ENCODE measurements at places on chromosomes 7 and 10.

- no peak for DNase-seq
Measured at GRCh38 chr10:117553142-117553814, 10.7 kb downstream of the EMX2 start.

DNA sequence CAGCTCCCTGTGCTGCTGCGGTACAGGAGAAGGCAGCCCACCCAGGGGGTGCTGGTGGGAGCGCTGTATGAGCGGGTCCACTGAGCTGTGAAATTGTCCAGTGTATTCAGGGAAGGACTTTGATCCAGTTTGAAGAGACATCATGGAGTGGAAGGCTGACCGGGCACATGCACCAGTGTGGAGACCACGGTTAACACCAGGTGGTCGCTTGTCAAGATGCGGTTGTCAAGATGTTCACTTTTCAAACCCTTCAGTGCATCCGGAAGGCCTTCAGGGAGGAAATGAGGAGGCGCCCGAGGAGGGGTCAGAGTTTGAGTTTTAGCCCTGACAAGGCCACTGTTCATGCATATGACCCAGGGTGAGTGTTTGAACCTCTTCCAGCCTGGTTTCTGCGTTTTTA is 6.1 kb downstream of the DOCK1 start:
- no peak for DNase-seq

DNA sequence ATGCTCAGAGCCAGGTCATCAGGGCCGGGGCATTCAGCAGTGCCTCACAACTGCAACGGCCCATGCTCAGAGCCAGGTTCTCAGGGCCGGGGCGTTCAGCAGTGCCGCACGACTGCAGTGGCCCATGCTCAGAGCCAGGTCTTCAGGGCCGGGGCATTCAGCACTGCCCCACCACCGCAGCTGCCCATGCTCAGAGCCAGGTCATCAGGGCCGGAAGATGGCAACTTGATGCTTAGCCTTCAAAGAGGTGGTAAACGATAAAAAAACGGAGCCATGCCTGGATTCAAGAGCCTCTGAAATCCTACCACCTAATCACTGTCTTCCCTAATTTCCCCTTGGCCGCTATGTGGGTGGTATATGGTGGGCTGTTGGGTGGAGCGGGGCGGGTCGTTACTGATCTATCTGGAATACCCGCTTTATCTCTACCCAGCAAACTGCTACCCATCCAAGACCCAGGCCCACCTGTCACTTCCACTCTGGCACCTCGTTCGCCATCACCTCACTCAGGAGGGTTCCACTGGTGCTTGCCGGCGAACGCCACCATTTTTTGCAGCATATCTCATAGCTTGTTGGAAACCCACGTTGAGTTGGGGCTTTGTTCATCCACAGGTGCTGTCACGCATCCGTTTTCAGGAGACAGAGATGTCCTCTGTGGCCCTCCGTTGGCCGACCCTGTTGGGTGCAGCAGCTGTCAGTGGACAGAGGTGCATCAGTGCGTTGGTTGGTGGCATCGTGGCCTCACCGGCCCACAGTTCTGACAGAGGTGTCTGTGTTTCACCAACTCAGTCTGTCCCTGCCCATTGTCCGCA is 221.1 kb downstream of the EBF3 start:
- DNase-seq: no peak

DNA sequence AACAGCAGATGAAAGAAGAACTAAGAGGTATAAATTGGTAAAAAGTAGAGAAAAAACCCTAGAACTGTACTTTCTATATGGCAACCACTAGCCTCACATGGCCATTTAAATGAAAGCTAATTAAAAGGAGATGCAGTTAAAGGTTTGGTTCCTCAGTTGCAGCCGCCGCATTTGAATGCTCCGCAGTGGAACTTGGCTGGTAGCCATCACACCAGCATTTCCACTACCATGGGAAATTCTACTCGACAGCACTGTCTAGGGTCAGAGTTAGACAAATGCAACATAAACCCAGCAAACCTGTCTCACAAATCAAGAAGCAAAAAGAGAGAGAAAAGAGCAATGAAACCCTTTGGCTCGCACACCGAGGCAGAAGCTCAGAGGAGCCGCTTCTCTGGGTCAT is 29.7 kb downstream of the VIPR2 start:
- no peak for DNase-seq

DNA sequence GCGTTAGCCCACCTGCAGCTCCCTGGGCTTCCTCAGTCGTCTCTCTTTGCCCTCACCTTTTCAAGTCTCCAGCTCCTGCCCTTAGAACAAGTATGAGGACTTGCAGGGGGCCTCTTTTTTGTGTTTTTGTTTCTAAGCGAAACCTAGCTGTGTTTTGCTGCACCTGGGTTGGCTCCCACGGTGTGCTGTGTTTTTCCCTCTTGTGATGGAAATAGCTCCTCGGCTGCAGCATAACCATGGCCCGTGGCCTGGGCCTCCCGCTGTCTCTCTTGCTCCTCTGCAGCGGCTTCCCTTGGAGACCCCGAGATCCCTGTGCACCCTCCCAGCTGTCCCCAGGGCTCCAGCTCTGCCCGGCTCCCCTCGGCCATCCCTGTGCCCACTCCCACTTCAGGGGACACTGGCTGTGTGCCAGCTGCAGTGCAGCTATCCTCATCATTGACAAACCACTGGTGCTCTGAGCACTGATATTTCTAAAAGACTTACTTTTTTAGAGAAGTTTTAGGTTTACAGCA is 75.6 kb upstream of the TCERG1L start:
- no peak for DNase-seq

GRCh38 chr7:111558991-111559390 is 3.3 kb downstream of the IMMP2L start:
- DNase-seq: no peak

GRCh38 chr7:39615350-39615975 is 7.9 kb upstream of the RALA start:
- no peak for DNase-seq

GRCh38 chr7:67863911-67864310 is 867.3 kb downstream of the TYW1 start:
- DNase-seq: no peak

DNA sequence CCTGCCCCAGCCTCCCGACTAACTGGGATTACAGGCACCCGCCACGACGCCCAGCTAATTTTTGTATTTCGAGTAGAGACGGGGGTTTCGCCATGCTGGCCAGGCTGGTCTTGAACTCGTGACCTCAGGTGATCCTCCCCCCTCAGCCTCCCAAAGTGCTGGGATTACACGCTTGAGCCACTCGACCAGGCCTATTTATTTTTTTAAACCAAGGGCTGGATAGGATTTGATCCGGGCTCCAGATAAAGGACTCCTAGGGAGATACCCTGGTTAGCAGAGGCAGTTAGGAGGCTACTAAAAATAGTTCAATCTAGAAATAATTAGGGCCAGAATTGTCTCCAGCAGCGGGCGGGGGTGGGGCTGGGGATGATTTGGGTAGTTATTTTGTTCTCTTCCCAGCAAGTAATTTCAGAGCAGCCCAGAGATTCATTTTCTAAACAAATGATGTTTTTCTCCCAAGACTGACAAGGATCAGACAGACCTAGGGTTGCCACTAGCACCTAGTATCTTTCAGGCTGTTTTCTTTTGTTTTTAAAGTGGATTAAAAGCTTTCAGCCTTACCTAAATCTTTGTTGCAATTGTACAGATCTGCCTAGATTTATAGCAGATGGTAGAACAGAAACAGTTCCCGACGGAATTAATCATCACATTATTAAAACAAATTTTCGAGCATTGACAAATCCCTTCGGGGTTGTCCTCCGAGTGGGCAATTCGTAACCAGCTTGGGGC is 859 bp upstream of the SMC3 start:
- DNase-seq: no peak

DNA sequence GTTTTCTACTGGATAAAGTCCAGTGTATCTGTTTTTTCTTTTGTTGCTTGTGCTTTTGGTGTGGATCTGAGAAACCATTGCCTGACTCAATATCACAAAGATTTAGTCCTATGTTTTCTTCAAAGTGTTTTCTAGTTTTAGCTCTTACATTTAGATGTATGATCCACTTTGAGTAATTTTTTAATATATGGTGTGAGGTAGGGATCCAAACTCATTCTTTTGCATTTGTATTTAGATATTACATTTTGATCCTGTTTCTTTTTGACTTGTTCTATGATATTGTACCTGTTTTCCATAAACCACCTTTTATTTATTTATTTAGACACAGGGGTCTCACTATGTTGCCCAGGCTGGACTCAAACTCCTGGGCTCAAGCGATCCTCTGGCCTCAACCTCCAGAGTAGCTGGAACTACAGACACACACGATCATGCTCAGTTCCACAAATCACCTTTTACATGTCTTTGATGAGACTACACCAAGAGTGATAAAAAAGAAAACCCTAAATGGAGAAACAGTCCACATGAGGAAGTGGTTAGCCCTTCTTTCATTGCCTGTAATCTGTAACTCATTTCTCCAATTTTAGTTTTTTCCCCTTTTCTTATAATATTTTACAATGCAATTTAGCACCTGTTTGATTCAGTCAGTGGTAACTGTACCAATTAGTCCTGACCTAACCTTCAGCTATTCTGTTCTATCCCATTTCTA is 86.0 kb downstream of the SLC37A3 start:
- no peak for DNase-seq

- no peak for DNase-seq
Measured at GRCh38 chr7:47741984-47742383, 160.1 kb upstream of the TNS3 start.

- no peak for DNase-seq
Measured at GRCh38 chr7:68020102-68020501, 1023.5 kb downstream of the TYW1 start.

GRCh38 chr10:76576276-76576962 is 1061.2 kb downstream of the KCNMA1 start:
- DNase-seq: no peak

GRCh38 chr10:48765039-48765438 is 80.4 kb downstream of the WDFY4 start:
- DNase-seq: no peak

DNA sequence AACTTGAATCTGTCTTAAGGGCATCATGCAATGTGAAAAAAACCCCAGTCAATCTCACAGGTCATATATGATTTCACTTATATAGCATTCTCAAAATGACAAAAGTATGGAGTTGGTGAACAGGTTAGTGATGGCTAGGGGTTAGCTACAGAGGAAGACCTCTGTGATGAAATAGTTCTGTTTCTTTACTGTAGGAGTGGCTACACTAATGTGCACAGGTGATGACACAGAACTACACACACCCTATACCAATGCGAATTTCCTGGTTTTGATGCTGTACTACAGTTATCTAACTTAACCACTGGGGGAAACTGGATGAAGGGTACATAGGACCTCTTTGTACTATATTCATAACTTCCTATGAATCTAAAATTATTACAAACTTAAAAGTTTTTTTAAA is 541.8 kb downstream of the PARD3 start:
- no peak for DNase-seq

- no peak for DNase-seq
Measured at GRCh38 chr7:109136893-109137292, 567.2 kb downstream of the DNAJB9 start.

- no peak for DNase-seq
Measured at GRCh38 chr7:43072530-43072929, 39.9 kb upstream of the HECW1 start.

DNA sequence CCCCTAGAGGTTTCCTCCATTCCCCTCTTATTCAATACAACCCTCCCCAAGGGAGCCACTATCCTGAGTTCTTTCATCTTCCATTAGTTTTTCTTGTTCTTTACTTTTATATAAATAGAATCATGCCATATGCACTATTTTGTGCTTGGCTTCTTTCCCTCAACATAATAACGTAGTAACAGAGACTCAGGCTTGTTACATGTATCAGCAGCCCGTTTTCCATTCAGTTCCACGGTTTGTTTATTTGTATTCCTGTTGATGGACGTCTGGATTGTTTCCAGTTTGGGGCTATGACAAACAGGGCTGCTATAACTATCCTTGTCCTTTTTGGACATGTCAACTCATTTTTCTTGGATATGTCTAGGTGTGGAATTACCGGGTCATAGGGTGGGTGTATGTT is 264.4 kb upstream of the MKI67 start:
- no peak for DNase-seq

DNA sequence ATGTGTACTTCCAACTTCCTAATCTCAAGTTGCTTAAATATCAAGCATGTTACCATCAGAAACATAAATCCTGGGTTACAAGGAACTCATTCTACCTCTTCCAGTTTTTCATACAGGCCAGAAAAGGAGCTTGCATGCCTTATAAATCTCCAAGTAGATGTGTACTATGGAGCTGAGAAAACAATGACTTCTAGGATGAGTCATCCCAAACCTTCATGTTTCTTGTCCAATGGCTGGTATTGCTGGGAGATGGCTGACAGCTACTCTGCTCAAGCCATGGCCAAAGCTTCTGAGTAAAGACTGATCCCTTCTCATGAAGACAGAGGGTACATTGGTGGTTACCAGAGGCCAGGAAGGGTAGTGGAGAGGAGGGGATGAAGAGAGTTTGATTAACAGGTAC is 8.6 kb downstream of the RAPGEF5 start:
- no peak for DNase-seq

DNA sequence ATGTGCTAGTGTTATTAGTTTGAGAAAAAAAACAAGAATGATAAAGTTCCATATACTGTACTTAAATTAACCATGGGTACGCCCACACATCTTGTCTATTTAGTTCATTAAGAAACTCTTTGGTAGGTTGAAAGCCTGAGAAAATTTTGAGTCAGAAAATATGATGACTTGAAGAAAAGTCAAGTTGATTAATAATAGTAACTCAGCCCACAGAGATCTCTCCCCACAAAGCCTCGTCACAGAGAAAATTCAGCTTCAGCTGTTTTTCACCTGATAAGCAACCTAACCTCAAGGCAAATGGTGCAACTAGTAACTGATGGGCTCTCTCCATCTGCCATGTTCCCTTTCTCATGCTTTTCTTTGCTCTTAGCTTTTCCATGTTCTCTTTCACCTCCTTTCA is 1021.6 kb downstream of the GATA3 start:
- no peak for DNase-seq

- no peak for DNase-seq
Measured at GRCh38 chr7:21704359-21704758, 161.5 kb downstream of the DNAH11 start.
